ENCODE measurements at places on chromosomes 12 and 14. TPM values are rescaled to one million over a fixed set of nuclear protein-coding genes. Genes with fewer than 3 reads are reported as not detected.

DNA sequence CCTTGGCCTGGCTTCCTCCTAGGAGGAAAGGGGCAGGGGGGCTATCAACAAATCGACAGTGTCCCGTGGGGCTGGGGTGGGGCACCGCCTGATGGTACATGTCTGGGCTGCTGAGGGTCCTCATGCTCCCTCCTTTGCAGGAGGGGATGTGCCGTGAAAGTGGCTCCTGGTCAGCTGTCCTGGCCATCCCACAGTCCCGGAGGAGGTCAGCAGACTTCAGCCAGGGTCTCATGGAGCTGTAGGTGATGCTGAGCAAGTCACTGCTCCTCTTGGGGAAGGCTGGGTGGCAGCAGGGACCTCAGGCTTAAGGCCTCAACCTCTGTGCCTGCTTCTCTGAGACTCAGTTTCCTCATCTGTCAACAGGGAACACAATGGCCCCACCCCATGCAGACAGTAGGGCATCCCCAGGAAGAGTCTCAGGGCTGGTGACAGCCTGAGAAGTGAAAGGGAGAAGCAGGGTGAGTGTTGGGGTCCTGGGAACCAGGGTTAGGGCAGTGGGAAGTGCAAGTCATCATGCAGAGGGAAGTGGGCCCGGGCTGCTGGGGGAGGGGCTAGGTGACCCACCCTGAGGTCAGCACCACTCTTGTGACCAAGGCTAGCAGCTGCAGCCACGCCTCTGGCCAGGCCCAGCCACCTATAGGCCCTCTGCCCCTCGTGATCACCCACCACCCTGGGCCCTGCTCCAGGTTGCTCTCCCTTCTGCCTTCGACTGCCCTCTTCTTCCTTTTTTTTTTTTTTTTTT, 4.4 kb upstream of the TNFAIP2 start:
- DNase-seq = no peak

DNA sequence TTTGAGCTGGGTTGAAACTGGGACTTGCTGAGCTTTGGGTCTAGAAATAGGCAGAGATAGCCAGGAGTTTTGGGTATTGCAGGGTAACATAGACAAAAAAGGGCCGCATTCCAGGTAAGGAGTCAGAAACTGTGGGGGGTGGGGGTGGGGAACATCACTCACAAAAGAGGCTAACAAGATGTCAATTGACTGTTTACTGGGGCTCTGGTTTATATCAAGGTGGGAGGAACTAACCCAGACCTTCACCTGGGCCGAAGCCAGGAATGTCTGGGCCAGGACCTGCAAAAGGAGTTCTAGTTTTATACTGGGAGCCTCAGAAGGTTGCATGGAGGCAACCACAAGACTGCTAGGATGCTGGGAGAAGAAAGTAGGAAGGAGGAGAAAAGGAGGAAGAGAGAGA, 154.4 kb downstream of the EMP1 start:
- no peak for DNase-seq

IL22 gene
- 0.89 TPM for total RNA-seq

- no peak for DNase-seq
Observed at GRCh38 chr12:84955298-84955697, 42.7 kb upstream of the SLC6A15 start.

DNAH10 gene
- 0.44 TPM for total RNA-seq

GRCh38 chr12:72162875-72163274, 109.3 kb upstream of the TRHDE start:
- DNase-seq = no peak

GRCh38 chr14:102209224-102209966, 69.7 kb downstream of the WDR20 start:
- DNase-seq = no peak

DNA sequence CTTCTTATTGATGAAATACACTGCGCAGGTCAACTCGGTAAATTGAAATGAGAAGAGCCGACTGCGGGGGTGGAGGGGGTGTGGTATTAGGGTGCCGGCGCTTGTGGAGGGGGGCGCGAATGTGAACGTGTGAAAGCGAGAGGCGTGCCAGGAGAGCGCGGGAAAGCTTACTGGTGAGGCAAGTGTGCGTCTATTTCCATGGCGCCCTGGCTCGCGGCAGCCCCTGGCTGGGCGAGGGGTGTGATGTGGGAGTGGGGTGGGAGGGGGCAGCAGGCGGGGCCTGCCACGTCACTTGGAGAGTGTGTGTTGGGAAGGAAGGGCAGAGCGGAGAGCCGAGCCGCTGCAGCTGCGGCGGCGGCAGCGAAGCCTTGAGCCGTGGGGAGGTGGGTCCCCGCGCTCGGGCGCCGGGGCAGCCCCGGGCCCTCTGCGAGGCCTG, 88.8 kb downstream of the GALNT8 start:
- no peak for DNase-seq

DNA sequence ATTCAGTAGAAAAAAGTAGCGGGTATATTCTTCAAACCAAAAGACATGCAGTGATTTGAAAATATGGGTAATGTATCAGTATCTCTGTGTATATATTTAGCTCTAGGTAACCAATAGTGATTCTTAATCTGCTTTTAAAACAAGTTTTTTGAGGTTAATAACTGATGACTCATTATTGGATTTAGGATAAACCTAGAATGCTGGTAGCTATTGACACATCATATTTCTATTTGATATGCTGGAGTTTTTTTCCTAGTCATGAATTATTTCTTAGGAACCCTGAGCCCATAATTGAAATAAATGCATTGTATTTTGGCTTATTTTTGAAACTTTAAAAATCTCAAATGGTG, 15.5 kb downstream of the ARF6 start:
- DNase-seq = no peak

GRCh38 chr14:76832503-76832988, 6.3 kb downstream of the LRRC74A start:
- no peak for DNase-seq

GRCh38 chr12:107494331-107494730, 191.3 kb upstream of the PWP1 start:
- no peak for DNase-seq

SIX4 gene
- 0.19 TPM for total RNA-seq

DNA sequence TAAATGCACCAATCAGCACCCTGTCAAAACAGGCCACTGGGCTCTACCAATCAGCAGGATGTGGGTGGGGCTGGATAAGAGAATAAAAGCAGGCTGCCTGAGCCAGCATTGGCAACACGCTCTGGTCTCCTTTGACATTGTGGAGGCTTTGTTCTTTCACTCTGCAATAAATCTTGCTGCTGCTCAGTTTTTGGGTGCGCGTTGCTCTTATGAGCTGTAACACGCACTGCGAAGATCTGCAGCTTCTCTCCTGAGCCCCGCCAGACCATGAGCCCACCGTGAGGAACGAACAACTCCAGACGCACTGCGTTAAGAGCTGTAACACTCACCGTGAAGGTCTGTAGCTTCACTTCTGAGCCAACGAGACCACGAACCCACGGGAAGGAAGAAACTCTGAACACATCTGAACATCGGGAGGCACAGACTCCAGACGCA, 8.4 kb upstream of the PIANP start:
- peak; percentile 49 for DNase-seq

GRCh38 chr14:101118233-101118632, 214.7 kb upstream of the RTL1 start:
- DNase-seq = no peak

DNA sequence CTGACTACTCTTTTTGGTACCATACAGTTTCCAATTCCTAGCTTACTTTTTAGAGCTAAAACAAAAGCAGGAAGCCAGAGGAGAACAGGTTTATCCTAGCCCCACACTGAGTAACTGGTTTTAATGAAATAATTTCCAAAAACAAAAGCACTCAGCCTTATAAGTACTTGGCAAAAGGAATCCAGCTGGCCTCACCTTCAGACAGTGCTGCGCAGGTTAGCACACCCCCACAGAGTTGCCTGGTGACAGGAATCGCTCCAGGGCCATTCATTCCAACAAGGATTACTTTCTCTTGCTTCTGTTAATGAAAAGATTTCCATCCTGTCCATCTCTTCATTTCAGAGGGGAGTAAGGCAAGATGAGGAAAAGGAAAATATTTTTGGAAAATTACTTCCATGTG, 84.6 kb downstream of the SCFD1 start:
- DNase-seq = no peak

DNA sequence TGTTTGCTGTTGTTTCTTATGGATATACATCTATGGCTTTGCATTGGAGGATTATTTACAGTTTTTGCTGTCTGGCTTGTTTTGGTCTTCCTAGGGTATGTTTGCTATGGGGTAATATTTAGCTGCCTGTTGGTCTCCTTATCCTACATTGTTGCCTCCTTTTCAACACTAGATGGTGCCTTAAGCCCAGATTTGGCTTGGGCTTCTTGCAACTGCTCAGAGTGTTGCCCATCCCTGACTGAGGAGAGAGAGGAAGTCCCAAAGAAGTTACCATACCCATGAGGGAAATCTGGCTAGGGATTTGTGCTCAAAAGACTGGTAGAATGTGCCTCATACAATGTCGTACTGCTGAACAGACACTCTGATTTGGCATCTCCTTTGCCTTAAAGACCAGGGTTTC, 94.6 kb upstream of the MUCL1 start:
- peak; percentile 8 for DNase-seq

SARNP gene
- 127 TPM for total RNA-seq

AQP6 gene
- total RNA-seq = not detected

DNA sequence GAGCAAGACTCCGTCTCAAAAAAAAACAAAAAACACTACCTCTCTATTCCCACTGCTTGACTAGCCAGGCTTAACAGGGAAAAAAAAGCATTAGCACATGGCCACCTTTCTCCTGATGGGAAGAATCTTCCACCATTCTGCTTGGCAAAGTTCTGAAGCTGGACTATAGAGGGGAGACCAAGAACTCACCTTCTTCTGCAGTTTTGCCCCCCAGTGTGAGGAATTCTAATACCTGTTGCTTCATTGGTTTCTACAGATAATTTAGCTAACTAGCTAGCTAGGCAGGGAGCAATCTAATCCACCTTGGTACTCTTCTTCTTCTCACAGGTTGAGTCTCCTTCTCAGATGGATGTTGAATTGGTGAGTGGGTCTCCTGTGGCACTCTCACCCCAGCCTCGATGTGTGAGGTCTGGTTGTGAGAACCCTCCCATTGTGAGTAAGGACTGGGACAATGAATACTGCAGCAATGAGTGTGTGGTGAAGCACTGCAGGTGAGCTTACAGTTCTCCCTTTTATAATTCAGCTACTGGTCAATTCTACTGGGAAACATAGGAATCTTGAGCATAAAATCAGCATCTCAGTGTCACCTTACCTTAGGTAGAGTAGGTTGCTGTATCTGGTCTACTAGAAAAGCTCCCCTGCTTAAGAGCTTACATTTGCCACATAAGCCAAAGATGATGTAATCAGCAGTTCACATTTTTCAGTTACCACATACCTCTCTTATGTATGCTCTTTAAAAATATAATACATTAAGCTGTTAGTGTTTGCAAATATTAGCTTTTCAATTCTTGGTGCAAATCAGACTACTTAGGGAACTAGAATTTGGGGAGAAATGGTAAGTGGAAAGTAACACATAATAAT, 16.0 kb downstream of the METTL3 start:
- no peak for DNase-seq

GRCh38 chr14:52780893-52781292, 10.5 kb downstream of the GNPNAT1 start:
- DNase-seq = no peak

PLBD2 gene
- total RNA-seq = 14.7 TPM

- no peak for DNase-seq
Observed at GRCh38 chr14:94640721-94641631, 28.8 kb downstream of the SERPINA3 start.

DNA sequence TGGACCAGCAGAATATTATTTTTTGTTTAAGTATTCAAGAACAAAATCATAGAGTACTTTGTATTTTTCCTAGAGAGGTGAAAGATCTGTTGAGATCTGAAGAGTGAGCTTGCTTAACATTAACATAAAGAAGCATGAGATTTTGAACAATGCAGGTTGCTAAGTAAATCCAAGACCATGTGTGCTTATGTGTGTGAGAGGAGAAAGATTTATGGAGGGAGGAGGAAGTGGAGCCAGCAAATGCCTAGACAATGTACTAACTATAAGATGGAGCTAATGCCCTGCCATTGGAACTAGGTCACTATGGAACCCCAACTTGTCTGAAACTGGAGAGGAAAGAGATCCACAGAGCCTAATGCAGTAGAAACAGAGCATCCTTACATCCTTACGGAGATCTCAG, 13.3 kb downstream of the FAM161B start:
- no peak for DNase-seq

GRCh38 chr14:59455411-59455810, 9.8 kb downstream of the GPR135 start:
- DNase-seq = no peak

LRTM2 gene
- total RNA-seq = not detected

- no peak for DNase-seq
Observed at GRCh38 chr12:50073206-50073605, 11.9 kb upstream of the SMARCD1 start.

DNA sequence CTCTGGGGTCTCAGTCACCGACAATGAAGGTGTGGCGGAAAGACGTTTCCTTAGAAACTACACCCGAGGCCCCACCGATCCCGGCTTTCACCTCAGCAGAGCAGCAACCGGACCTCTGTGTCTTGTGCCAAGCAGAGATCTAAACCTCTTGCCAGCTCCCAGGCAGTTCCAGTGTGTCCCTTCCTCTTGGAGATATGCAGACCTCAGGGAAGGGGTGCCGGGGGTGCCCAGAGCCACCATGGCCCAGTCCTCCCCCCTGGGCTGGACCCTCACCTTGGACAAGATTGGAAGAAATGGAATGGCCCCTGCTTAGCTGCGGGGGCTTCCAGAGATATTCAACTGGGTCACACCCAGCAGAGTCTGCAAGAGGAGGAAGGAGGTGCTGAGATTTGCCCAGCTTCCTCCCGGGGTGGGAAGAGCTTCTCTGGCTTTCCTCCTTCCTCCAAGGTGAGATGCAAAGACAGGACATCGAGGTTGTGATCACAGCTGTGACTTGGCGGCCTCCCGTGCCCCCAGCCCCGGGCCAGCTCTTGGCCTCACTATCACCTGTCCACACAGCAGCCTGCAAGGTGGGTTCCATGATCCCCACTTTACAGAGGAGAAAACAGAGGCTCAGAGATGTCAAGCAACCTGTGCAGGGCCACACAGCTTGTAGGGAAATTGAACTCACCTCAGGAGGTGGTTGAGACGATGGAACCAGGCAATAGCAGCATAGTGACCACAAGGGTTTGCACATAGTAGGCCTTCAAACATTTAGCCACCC, 281.7 kb upstream of the RTL1 start:
- no peak for DNase-seq

EFS gene
- 0.19 TPM for total RNA-seq

MUCL1 gene
- not detected for total RNA-seq

All from activated T-cell treated with anti-CD3 and anti-CD28 coated beads, Interleukin-2, amount 50 U/mL, for 72 hours (primary cell).